Activated CD8-positive, alpha-beta T cell treated with anti-CD3 and anti-CD28 coated beads, Interleukin-2, amount 10 ng/mL, durations not matched to agents 7 days and 5 days (primary cell): ENCODE measurements at places on chromosomes 13 and 19. TPM values are rescaled to one million over a fixed set of nuclear protein-coding genes. Genes with fewer than 3 reads are reported as not detected.

DNA sequence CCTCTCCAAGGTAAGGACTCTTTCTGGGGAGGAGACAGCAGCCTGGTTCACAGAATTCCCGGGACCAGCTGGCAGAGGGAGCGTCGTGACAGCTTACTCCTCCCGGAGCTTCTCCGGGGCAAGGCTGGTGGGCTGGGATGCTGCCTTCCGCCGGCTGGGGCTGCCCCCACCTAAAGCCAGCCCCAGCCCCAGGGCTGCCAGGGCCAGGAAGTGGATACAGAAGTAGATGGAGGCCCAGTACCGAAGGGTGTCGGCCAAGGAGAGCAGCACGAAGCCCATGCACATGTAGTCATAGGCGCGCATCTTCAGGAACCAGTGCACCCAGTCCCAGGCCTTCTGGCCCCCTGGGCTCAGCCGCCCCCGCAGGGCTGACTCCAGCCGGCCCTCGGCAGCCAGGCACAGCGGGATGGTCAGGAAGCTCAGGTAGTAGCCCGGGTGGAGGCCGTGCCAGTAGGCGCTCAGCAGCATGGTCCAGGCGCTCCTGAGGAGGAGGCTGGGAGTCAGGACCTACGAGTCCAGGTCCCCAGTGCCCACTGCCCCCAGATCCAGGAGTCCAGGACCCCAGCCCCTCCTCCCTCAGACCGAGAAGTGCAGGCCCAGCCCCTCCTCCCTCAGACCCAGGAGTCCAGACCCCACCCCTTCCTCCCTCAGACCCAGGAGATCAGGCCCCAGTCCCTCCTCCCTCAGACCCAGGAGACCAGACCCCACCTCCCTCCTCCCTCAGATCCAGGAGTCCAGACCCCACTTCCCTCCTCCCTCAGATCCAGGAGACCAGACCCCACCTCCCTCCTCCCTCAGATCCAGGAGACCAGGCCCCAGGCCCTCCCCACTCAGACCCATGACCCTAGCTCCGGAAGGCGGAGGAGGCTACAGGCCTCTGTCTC lies 1.2 kb upstream of the TMC4 start:
- no peaks in the 10 kb centered on the region for H3K27me3 ChIP-seq
- DNase-seq, result no peak
- H3K4me1 ChIP-seq, result peaks cover 5% of the 10 kb centered on the region
- no peak overlapping the region for H3K27ac ChIP-seq

GRCh38 chr13:93169980-93170379 lies 56.6 kb upstream of the GPC6 start:
- no peak for DNase-seq
- H3K4me1 ChIP-seq, result no peaks in the 10 kb centered on the region

GRCh38 chr13:41586216-41586615 lies 128.9 kb downstream of the RGCC start:
- peaks cover 27% of the 10 kb centered on the region for H3K36me3 ChIP-seq
- no peaks in the 10 kb centered on the region for H3K27me3 ChIP-seq
- no peak for DNase-seq
- H3K4me1 ChIP-seq, result peaks cover 3% of the 10 kb centered on the region

DNA sequence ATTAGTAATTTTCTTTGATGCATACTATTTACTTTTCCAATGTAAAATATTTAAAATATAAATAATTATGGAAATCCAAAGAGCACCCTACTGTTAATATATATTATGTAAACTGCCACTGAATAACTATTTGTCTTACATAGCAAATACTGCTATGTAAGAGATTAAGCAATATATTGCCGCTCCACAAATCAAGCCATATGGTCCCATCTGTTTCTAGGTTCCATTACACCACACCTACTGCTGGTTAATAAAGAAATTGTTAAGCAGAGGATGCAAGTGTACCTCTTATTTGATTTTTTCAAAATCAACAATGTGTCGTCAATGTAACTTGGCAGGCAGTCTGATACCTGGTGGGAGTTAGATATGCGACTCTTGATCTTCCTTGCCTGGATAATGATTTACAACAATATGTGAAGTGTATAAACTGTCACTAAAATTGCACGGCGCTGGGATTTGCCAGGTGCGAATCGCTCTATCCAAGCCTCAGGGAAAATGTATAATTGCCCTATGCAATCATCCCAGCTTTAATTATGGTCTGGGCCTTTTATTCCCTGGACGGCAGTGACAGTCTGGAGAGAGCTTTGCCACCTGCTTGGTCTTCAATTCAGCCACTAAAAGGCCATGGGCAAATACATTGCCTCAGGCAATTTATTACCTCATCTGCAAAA lies 16.0 kb downstream of the SMAD9 start:
- H3K27me3 ChIP-seq, result peaks cover 22% of the 10 kb centered on the region
- no peak overlapping the region for H3K4me3 ChIP-seq
- no peaks in the 10 kb centered on the region for H3K36me3 ChIP-seq
- no peaks in the 10 kb centered on the region for H3K4me1 ChIP-seq
- H3K27ac ChIP-seq, result no peak overlapping the region

DNA sequence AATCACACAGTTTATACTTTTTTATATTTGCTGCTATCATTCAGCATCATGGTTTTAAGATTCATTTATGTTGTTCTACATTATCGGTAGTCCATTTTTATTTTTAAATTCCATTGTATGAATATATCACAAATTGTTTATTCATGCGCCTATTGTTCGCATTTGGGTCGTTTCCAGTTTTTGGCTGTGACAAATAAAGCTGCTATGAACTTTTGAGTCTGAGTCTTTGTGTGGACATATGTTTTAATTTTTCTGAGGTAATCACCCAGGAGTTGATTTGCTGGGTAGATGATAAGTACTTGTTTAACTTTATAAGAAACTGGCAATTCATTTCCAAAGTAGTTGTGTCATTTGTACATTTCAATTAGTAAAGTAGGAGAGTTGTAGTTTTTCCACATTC lies 74.2 kb upstream of the CSNK1A1L start:
- H3K27ac ChIP-seq, result no peak overlapping the region
- no peak for DNase-seq

DNA sequence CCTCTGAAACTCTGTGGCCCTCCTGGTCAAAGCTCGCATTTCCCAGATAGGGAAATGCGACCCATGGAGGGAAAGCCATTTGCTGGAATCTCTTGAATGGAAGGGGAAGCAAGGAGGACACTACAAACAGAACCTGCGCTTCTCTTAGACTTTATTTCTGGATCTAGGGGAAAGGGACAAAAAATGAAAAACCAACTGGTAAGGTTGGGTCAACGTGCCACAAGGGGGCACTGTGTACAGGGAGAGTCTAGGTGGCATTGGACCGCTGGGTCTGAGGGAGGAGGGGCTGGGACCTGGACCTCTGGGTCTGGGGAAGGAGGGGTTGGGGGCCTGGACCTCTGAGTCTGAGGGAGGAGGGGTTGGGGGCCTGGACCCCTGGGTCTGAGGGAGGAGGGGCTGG lies 5.0 kb downstream of the KLK4 start:
- H3K27me3 ChIP-seq, result peaks cover 45% of the 10 kb centered on the region
- H3K36me3 ChIP-seq, result no peaks in the 10 kb centered on the region
- DNase-seq, result peak; percentile 50
- H3K4me1 ChIP-seq, result peaks cover 1% of the 10 kb centered on the region
- H3K4me3 ChIP-seq, result no peak overlapping the region

GRCh38 chr13:77423296-77423695 lies 96.4 kb upstream of the MYCBP2 start:
- no peaks in the 10 kb centered on the region for H3K27me3 ChIP-seq
- H3K4me3 ChIP-seq, result no peak overlapping the region
- no peak overlapping the region for H3K27ac ChIP-seq
- H3K4me1 ChIP-seq, result no peaks in the 10 kb centered on the region

- H3K27me3 ChIP-seq, result no peaks in the 10 kb centered on the region
- DNase-seq, result peak; percentile 92
- peaks cover 55% of the 10 kb centered on the region for H3K4me1 ChIP-seq
- H3K4me3 ChIP-seq, result peak overlapping the region; percentile 12
- H3K36me3 ChIP-seq, result no peaks in the 10 kb centered on the region
Observed at GRCh38 chr13:24618011-24618955, 61.9 kb upstream of the ATP12A start.

The SLAIN1 gene
- total RNA-seq, result 27.0 TPM

DNA sequence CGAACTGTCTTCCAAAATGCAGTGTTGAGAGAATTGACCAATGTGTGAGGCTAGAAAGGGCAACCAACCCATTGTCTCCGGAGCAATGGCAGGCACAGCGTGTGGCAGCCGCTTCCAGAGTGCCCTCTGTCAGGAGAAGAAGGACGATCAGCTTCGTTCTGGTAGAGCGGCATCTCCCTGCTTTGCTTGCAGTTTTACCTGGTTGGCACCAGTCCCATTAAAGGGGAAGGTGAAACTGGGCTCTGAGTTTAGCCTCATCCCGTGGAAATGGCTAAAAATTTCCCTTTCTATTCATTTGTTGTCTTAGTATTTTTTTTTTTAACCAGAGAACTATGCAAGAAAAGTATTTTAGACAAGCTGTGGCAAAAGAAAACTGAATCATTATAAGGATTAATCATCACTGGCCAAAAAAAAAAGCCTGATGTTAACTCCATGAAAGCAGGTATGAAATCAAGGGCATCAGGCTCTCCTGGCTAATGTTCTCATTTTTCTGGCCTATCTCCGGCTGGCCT lies 81.5 kb upstream of the SLC7A1 start:
- no peaks in the 10 kb centered on the region for H3K4me1 ChIP-seq
- no peaks in the 10 kb centered on the region for H3K36me3 ChIP-seq
- peaks cover 3% of the 10 kb centered on the region for H3K27me3 ChIP-seq
- no peak for DNase-seq

- H3K4me3 ChIP-seq, result no peak overlapping the region
- peaks cover 35% of the 10 kb centered on the region for H3K36me3 ChIP-seq
- no peak for DNase-seq
- H3K27ac ChIP-seq, result no peak overlapping the region
- H3K4me1 ChIP-seq, result peaks cover 5% of the 10 kb centered on the region
- no peaks in the 10 kb centered on the region for H3K27me3 ChIP-seq
Observed at GRCh38 chr13:51360489-51360888, 21.0 kb downstream of the SERPINE3 start.

The CLDN10 gene
- not detected for total RNA-seq

The NANOS3 gene
- total RNA-seq, result 0.90 TPM

The ADM5 gene
- total RNA-seq, result 4.4 TPM
